Stromal cell of bone marrow (primary cell): ENCODE measurements at places on chromosomes 7 and 10.

DNA sequence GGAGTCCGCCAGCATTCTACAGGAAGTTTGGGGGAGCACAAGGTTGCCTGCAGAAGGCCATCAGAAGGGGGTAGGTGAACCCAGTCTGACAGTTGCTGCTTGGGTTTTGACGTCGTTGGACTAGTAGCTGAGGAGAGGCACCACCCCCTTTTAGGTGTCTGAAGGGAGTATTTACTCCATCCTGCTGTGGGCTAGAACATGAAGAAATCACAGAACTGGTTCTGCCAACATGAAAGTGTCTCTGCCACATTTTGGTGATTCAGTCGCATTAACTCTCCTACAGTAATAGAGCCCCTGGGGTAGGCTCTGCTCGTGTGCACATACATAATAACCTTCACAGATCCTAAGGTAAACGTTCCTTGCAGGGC, 834 bp upstream of the TRIL start:
- no peak for DNase-seq

- DNase-seq, result no peak
These were observed 111.2 kb downstream of the LSM5 start for GRCh38 chr7:32378988-32379387.

GRCh38 chr10:3568392-3568791, 216.6 kb downstream of the KLF6 start:
- DNase-seq, result no peak

DNA sequence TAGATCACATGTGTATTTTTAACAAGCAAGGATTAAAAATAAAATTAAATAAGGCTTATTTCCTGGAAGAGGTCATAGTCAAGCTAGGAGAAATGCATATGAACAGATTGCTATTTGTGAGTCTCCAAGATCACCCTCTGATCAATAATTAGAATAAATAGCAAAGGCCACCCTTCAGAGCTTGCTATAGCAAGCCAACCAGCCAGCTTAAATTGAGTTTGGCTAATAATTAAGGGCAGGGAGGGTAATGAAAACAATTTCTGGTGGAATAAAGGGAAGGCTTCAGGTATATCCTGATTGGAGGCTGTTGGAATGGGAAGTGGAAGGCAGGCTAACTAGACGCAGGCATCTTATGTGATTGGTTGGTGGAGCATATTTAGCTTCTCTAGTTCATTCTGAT, 403.5 kb downstream of the ARL4A start:
- no peak for DNase-seq

GRCh38 chr10:88810196-88810961, 7.8 kb downstream of the LIPM start:
- DNase-seq, result no peak

GRCh38 chr10:80769700-80770160, 232.0 kb downstream of the SH2D4B start:
- DNase-seq, result no peak

DNA sequence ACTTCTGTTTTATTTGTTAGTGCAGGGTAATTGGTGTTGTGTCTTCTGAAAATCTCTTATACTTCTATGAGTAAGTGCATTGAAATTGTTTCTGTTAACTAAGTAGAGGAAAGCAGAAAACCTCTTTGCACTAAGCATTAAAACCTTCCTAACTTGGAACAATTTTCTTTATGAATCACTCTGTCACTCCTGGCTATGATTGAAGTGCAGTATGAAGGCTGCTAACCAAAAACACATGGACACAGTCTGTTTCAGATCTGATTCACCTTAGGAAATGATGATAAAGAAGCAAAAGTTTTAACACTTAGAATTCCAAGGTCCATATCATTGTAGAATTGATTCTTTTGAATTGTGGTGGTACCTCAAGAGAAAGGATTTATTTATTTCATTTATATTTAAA, 41.9 kb downstream of the MET start:
- DNase-seq, result peak; percentile 68

DNA sequence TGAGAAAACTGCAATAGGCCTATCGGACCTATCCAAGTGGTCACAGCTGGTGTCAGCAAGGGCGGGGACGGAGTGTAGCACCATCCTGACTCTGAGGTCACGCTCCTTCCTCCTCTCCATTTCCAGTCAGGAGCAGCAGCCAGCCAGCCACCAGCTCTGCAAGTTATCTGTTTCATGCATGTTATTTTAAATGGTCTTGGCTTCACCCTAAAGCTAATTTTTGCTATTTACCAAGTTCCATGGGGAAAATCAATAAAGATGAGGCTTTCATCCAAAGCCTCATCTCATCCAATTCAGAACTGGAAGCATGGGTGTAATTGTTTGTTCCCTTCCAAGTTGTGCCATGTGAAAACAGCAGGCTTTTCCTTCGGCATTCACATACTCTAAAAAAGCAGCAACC, 49.3 kb downstream of the ICA1 start:
- no peak for DNase-seq

GRCh38 chr7:158204453-158204852, 383.2 kb downstream of the PTPRN2 start:
- DNase-seq, result no peak

GRCh38 chr7:76352193-76352592, 6.6 kb downstream of the YWHAG start:
- no peak for DNase-seq

DNA sequence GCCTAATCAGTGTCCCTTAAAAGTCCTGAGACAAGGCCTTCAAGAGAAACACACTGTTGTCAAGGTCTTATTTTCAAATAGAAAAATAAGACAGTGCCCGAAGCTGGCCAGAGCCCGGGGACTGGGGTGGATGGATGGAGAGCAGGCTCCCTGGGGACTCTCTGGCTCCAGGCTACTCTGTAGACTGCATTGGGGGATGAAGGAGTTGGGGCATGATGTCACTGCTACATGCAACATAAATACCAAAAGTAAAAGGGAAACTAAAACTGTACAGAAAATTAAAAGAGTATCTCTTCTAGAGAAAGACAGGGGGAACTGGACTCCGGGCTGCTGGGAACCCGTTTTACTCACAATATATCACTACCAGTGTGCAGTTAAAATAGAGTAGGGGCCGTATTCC, 629.8 kb downstream of the KCNMA1 start:
- no peak for DNase-seq

DNA sequence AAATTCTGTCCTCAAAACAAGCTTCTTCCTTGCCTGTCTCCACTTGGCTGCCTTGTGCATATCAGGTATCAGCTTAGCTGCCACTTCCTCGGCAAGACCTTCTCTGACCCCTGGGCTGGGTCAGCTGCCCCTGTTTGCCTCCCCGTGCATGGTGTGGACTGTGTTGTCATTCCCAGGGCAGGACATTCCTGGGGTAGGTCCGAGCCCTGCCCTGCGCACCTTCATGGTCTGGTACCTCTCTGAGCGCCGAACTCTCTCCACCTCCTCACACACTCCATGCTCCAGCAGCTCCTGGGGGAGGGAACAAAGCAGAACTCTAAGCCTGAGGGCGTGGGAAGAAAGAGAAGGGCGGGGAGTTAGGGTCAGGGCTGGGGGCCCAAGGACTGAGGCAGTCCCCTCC, 3.8 kb downstream of the POLM start:
- DNase-seq, result no peak

- no peak for DNase-seq
These were observed at the start of gene HMX3 for GRCh38 chr10:123135415-123136141. TSS of gene HMX3 (plus strand) at chr10:123135970. CDS start at chr10:123136051, 81 bp downstream.
